ENCODE measurements at places on chromosomes 5 and 9. TPM values are rescaled to one million over a fixed set of nuclear protein-coding genes. Genes with fewer than 3 reads are reported as not detected.
A peak's percentile ranks its signal among the peaks of the same experiment; 100 is the strongest.

GRCh38 chr5:141618030-141618803 lies 583 bp downstream of the DIAPH1 start:
- peak; percentile 69 for DNase-seq

Gene KCNIP1
- not detected for total RNA-seq

GRCh38 chr9:36721846-36722588 lies 149.3 kb downstream of the MELK start:
- DNase-seq = no peak

DNA sequence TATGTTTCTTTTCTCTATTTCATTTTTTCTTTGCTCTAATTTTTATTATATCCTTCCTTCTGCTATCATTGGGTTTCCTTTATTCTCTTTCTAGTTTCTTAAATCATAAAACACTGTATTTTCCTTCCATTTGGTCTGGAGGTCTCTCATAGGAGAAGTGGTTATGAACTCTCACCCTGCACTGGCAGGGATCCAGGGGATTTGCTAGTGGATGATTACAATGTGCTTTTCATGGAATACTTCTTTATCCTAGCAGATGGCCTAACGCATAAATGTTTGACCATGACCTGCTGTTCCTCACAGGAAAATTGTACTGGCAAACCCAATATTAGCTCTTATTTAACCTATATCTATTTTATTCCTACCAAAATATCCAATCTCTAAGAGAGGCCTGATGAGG lies 31.5 kb upstream of the SGCD start:
- DNase-seq = no peak

Gene FCN1
- total RNA-seq = not detected

Gene CSF1R
- not detected for total RNA-seq
